Stimulated activated CD4-positive, alpha-beta T cell treated with anti-CD3 and anti-CD28 coated beads, TNF-alpha, amount 100 ng/mL, for 4 hours (primary cell): ENCODE measurements at places on chromosomes 4 and X.

GRCh38 chr4:10722957-10723356, 38.4 kb upstream of the CLNK start:
- no peak for DNase-seq

DNA sequence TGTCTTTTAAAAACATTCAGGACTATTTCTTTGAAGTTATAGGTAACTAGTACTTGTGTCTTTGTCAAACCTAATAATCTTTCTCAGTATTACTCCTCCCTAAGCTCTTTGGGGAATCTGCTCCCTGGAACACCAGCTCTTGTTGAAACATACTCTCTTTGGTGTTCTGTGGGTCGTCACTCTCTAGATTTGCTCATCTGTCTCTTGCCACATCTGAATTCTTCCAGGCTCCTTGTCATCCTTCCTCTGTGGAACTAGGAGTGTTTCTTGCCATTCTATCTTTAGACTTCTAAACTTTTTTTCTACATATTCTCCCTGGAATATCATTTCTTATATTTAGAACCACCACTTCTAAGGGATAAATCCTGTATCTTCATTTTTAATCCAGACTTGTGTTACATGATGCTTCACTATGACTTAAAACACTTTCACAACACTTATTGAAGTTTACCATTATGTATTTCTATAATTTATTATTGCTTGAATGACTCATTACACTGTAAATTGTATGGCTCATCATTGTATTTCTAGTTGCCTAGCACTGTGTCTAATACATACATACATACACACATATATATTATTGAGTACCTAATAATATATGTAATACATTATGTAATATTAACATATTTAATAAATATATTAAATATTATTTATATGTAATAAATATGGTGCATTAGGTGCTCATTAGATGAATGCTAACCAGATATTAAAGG, 186.1 kb downstream of the TMA16 start:
- no peak for DNase-seq

GRCh38 chrX:13387666-13388494, 68.0 kb upstream of the ATXN3L start:
- no peak for DNase-seq

DNA sequence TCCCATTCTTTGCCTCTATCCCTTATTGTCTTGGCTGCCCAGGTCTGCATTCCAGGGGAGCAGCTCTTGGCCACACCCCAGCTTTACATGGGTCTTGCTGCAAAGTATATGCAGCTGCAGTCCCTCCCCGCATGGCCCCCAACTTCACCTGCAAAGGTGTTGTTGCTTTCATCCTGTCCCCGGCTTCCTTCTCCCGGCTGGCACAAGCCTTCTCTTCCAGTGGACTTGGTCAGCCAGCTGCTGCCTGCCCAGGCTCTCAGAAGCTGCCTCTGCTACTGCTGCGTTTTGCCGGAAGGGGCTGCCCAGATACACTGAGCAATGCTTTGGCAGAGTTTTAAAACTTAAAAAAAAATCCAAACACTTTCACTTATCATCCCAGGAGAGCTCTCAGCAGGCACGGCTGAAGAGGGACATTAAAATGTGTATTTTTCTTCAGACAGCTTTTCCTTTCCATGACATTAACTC, 121.2 kb upstream of the PDLIM3 start:
- no peak for DNase-seq

- no peak for DNase-seq
These were observed 1331.6 kb downstream of the ADGRL3 start for GRCh38 chr4:62531731-62532130.

GRCh38 chr4:139576219-139576618, 20.2 kb upstream of the SETD7 start:
- DNase-seq, result no peak

GRCh38 chrX:119240356-119240755, 4.3 kb downstream of the PGRMC1 start:
- DNase-seq, result no peak

DNA sequence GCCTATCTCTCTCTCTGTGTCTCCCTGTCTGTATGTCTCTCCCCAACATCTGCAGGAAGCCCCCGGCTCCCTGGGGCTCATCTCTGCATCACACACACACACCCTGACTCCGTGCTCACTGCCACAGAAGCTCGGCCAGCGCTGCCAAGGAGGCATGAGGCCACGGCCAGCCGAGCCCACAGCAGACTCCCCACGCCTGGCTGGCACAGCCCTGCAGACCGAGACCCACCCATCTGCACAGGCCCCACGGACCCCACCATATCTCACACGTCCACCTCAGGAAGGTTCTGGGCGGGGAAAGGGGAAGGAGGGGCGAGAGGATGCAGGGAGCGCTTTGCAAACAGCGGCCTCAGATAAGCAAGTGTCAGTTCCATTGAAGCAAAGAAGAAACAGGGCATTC, 28.5 kb upstream of the SLC25A6 start:
- no peak for DNase-seq

DNA sequence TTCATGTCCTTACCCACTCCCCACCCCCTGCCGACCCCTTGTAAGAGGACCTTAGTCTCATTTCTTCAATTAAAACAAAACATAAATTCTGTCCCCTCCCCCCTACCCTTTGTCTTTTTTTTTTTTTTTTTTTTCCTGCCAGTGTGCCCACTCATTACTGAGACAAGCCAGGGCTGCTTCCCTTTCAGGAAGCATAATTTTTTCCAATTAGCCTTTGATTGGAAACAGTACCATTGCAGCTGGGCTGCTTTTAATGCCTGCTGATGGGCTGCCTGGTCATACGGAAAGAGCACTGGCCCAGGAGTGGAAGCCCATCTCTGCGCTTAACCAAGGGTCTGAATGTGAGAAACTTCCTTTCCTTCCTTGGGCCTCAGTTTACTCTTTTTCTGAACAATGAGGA, 18.6 kb upstream of the CAPN6 start:
- DNase-seq, result no peak

DNA sequence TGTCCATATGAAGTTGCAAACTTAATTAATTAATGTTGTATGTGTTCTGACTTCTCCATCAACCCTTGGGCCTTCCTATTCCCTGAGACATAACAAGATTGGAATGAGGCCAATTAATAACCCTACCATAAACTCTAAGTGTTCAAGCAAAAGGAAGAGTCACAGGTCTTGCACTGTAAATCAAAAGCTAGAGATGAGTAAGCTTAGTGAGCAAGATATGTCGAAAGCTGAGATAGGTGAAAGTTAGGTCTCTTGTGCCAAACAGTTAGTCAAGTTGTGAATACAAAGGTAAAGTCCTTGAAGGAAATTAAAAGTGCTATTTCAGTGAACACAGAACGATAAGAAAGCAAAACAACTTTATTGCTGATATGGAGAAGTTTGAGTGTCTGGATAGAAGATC, 58.2 kb upstream of the GPRIN3 start:
- no peak for DNase-seq

GRCh38 chr4:113761620-113762185, at the start of gene CAMK2D:
TSS of gene CAMK2D (minus strand) at chr4:113761738. CDS start at chr4:113761068, 670 bp downstream.
- peak; percentile 86 for DNase-seq

DNA sequence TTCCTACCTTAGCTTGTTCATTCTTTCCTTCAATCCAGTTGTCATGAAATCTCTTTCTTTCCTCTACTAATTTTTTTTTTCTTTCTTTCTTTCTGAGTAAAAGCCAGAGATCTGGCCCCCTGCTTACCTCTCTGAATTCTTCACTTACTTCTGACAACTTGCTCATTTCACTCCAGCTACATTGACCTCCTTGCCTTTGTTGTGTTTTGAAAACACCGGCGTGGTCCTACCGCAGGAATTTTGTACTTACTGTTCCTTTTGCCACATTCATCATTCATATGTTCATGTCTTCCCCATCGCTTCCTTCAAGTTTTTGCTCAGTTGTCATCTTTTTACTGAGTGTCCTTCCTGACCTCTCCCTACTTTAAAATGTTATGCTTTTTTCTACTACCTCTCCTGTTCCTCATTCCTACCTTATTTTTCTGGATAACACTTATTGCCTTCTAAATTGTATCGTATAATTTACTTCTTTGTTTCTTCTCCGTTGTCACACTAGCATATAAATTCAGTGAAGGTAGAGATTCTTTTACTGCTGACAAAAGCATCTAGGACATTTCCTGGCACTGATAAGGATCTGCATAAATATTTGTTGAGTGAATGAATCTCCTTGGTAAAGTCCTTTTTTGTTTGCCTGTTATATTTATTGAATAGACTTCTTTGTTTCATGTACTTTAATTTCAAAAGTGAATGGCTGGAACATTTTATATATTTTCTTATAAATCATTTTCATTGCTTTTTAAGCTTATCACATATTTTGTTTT, 74.4 kb downstream of the NFKB1 start:
- no peak for DNase-seq

DNA sequence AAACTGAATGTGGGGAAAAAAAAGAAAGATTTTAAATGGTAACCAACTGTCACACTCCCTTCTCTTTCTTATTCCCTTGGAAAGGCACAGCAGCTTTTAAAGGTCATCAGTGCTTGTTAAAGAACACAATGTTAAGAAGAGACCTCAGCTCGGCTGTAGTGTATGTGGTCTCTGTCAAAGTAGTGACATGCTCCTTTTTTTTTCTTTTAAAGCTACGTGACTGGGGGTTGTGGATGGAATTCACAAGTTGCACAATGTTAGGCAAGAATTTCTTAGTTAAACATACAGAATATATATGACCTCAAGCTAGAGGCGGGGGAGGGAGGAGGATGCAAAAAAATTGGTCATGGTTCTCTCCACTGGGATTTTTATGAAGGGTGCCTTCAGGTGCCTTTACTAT, 45.6 kb downstream of the OCRL start:
- no peak for DNase-seq

DNA sequence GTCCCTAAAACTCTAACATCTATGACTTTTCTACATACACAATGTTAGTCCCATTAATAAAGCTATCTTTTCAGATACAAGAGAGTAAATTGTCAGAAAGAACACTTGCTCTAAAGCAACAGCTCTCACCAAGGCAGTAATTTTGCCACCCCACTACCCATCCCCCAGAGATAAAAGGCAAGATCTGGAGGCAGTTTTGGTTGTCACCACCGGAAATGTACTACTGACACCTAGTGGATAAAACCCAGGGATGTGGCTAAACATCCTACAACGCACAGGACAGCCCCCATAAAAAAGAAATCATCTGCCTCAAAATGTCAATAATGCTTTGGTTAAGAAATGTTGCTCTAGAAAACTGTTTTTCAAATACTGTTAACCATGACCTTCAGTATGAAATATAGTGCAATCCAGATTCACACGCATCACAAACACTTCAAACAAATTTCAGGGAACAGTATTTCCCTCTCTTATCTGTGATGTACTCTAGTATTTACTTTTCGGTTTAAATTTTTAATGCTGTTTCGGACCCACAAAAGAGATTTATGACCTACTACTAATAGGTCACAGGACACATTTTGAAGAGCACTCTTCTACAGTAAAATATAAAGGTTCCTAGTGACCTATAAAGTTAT, 5.1 kb downstream of the FBXL5 start:
- no peak for DNase-seq

DNA sequence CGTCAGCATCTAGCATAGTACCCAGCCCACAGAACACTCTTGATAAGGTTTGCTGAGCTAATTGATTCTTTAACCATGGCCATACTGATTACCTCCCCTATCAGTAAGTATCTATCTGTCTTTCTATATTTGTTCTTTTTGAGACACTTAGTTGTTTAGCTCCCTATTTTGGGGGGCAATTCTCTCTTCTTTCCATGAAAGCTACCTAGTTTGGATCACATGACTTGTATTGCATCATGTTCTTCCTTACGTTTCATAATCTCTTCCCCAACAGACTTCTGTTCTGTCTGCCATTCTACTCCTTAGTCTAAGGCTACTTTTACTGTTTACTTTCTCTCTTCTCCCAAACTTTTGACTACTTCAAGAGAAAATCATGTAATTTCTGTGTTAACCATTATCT, 39.0 kb downstream of the TBC1D19 start:
- DNase-seq, result no peak
